HT1080 (cell line): ENCODE measurements at places on chromosomes 3 and 15. TPM values are rescaled to one million over a fixed set of nuclear protein-coding genes. Genes with fewer than 3 reads are reported as not detected.

The TLR9 gene
- total RNA-seq, result not detected in 2 replicates

The CYP1A1 gene
- 1.3 and 2.5 TPM in 2 replicates for total RNA-seq

The GABRG3 gene
- total RNA-seq, result 0.13 and 0.56 TPM in 2 replicates

The LMAN1L gene
- 0.05 TPM in 1 of 2 replicates, not detected in the other for total RNA-seq

The AP3B2 gene
- not detected in 2 replicates for total RNA-seq

The IL17RB gene
- not detected in 2 replicates for total RNA-seq

The TMF1 gene
- total RNA-seq, result 9.7 and 12.0 TPM in 2 replicates

The NDUFB4 gene
- 188 and 294 TPM in 2 replicates for total RNA-seq

The ZNF620 gene
- 2.6 and 4.4 TPM in 2 replicates for total RNA-seq

The NAALADL2 gene
- 0.63 TPM in 2 replicates for total RNA-seq

The BSN gene
- 0.07 and 0.18 TPM in 2 replicates for total RNA-seq

The TMCO5A gene
- total RNA-seq, result not detected in 2 replicates

The PPM1L gene
- 2.7 and 4.3 TPM in 2 replicates for total RNA-seq

The POC1A gene
- 26.0 and 31.3 TPM in 2 replicates for total RNA-seq

The SLITRK3 gene
- total RNA-seq, result 0.03 TPM in 1 of 2 replicates, not detected in the other

The PRSS50 gene
- total RNA-seq, result not detected in 2 replicates
